Activated naive CD8-positive, alpha-beta T cell treated with anti-CD3 and anti-CD28 coated beads for 36 hours (primary cell): ENCODE measurements at places on chromosomes 12 and 14. TPM values are rescaled to one million over a fixed set of nuclear protein-coding genes. Genes with fewer than 3 reads are reported as not detected.
A peak's percentile ranks its signal among the peaks of the same experiment; 100 is the strongest.

Gene DCD
- not detected for total RNA-seq

Gene MGP
- total RNA-seq, result not detected

Gene ESRRB
- not detected for total RNA-seq

DNA sequence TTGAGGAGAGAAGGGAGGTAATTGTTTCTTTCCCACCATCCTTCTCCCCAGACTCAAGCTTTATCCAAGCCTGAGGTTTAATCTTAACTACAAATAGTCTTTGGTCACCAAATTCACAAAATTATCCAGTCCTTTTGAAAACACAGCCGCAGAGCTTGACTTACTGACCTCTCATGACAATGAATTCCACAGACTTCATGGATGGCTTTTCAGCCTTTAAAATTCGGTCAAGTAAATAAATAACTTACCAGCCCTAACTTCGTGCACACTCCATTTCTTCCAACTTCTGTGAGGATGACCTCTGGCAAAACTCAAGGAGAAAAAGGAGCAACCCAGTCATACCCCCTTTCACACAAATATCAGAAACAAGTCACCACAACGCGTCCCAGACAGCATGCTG is 137.0 kb upstream of the CDKN3 start:
- no peak for DNase-seq

- no peak for DNase-seq
Observed at GRCh38 chr12:103312742-103313354, 182.9 kb downstream of the C12orf42 start.

GRCh38 chr12:92546635-92547348 is 156.0 kb upstream of the PLEKHG7 start:
- no peak for DNase-seq

DNA sequence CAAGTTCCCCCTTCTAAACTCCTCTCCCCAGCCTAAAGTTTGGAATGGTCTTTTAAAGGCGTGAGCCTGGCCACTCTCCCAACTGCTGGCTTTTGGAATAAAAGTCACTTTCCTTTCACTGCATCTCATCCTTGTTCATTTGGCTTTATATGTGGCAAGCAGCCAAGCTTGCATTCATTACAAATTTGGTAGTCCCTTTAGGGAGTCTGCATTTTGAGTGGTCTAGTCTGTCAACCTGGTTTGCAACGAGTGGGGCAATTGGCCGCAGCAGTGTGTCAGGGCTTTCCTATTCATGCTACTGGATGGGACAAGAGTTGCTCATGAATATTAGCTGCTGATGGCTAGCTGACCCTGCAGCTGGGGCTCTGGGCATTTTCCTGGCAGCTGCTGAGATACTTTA is 57.0 kb downstream of the CATSPERB start:
- no peak for DNase-seq

DNA sequence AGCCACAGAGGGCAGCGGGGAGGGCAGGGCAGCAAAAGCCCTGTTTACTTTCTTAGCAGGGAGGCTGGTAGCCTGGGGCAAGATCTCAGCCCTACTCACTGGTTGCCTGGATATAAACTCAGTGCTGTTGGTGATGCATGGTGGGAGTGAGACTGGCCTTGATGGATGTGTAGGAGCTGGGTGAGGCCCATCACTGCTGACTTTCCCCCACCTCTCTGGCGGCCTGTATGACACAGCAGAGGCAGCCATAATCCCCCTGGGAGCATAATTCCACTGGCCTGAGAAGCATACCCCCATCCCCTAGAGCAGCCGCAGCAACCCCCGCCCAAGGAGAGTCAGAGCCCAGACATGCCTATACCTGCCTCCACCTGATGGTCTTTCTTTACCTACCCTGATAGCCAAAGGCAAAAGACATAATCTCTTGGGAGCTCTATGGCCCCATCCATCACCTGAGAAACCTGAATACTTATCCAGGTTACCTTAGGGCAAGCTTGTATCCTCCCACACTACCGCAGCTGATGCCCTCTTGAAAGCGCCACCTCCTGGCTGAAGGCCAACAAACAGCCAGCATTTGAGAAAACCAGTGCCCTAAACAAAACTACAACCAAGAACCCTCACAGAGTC is 59.3 kb downstream of the DNAI7 start:
- DNase-seq, result no peak

- no peak for DNase-seq
Observed at GRCh38 chr14:51448831-51449670, 202.7 kb upstream of the FRMD6 start.

- no peak for DNase-seq
Observed at GRCh38 chr12:81644503-81644902, 114.6 kb downstream of the PPFIA2 start.

- DNase-seq, result no peak
Observed at GRCh38 chr12:15122344-15122743, 98.9 kb downstream of the RERG start.

DNA sequence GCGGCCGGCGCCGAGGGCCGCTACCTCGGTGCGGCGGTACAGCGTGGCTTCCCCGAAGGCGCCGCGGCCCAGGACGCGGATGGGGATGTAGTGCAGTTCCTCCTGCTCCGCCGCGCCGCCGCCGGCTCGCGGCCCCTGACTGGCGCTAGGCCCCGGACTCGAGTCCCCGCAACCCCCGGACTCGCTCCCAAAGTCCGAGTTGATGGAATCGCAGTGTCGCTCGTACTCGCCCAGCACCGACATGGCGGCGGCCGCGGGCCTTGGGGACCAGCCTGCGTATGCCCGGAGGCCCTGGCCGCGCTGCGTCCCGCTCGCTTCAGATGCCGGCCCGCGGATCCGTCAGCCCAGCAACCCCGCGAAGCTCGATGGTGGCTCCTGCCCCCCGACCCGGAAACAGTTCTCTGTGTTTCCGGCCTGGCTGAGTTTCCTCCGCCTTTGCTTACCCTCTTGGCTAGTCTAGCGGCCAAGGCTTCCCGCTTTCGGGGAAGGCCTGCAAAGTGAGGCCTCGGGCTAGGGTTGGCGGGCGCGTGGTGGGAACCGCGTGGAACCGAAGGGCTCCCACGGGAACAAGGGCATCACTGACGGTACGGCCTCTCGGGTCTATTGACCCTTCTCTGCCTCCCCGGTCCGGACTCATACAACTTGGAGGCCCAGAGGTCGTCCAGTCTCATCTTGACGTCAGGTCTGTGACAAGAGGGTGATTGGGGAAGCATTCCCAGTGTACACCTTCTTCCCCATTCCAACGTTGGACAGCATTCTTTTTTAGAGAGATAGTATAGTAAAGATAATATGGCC is at the start of gene NEK9:
TSS of gene NEK9 (minus strand) at position 370 of the 795 bp plus-strand sequence. CDS start at position 243, 127 bp downstream.
- peak; percentile 90 for DNase-seq
